Osteoblast (primary cell): ENCODE measurements at places on chromosomes 5 and 9. TPM values are rescaled to one million over a fixed set of nuclear protein-coding genes. Genes with fewer than 3 reads are reported as not detected.

- DNase-seq: peak; percentile 58
These were observed 58.1 kb downstream of the ALDH7A1 start for GRCh38 chr5:126536874-126537273.

GRCh38 chr5:176873541-176874172 lies 25.5 kb downstream of the HK3 start:
- no peak for DNase-seq

Gene CKMT2
- total RNA-seq: 0.88 and 1.4 TPM in 2 replicates

GRCh38 chr9:75889977-75890471 lies 449 bp upstream of the PCSK5 start:
- peak; percentile 85 for DNase-seq

DNA sequence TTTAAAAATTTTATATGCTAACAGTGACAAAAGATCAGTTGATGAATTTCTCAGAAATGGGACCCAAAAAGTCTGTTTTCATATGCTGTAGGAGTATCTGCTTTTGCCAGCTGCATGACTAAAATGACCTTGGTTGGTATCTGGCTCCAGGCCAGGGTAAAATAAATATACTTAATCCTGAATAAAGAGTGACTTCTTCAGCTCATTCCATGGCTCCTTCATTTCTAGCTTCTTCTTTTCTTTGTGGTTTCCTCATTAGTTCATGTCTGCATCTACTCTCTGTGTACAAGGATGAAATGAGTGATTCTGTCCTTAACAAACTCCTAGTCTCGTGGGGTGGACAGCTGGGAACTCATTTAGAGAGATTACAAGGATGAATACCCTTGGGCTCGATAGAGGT lies 36.0 kb downstream of the RCL1 start:
- DNase-seq: no peak

Gene RALGPS1
- total RNA-seq: 5.1 and 5.3 TPM in 2 replicates

Gene UBE2QL1
- total RNA-seq: under 0.01 and 0.29 TPM in 2 replicates

GRCh38 chr9:134011401-134011800 lies 13.9 kb upstream of the BRD3OS start:
- peak; percentile 56 for DNase-seq

GRCh38 chr9:127426756-127427155 lies 2.6 kb downstream of the ZNF79 start:
- no peak for DNase-seq

DNA sequence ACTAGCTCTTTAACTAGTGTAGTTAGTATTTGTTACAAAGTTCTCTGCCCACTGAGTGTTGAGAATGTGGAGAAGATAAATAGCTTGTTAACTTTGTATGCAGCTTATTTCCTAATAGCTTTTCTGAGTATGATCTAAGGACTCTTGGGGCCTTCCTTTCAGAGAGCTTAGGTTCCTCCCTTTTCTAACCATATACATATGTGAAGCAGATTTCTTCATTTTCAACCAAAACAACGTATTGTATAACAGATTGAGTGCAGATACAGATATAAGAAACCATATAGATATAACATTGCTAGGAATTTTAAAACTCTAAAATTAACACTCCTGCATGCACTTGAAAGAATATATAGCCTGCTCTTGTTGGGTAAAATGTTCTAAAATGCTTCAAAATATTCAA lies 70.4 kb downstream of the SCAMP1 start:
- no peak for DNase-seq

DNA sequence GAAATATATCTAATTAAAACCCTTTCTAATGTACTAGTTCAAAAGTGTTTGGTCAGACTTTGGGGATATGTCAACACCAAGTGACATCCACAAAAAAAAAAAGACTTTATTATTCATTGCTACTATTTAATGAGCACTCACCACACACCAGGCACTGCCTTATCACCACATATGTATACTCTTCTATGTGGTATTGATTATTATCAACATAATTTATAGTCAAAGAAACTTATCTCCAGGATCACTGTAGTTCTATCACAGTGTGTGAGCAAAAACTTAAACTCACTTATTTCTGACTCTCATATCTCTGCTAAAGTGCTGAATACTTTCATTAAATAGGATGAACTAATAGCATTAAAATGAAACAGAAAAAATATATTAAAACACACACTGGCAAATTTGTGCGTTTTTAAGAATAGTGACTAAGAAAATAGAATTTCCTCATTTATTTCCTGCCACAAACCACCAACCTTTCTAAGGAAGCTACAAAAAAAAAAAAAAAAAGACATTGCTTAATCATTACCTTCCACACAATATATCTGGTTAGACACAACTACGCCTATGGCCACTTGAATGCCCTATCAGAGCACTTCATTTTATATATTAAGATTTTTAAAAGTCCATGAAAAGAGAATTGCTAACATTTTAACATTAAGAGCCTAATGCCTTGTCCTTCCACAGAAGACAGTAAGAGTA lies 12.8 kb downstream of the SLCO4C1 start:
- DNase-seq: no peak

GRCh38 chr5:42614509-42614908 lies 142.1 kb upstream of the CCDC152 start:
- DNase-seq: no peak

- peak; percentile 31 for DNase-seq
These were observed 91.8 kb upstream of the ACO1 start for GRCh38 chr9:32292611-32293010.

Gene SLU7
- 54.5 and 75.6 TPM in 2 replicates for total RNA-seq

DNA sequence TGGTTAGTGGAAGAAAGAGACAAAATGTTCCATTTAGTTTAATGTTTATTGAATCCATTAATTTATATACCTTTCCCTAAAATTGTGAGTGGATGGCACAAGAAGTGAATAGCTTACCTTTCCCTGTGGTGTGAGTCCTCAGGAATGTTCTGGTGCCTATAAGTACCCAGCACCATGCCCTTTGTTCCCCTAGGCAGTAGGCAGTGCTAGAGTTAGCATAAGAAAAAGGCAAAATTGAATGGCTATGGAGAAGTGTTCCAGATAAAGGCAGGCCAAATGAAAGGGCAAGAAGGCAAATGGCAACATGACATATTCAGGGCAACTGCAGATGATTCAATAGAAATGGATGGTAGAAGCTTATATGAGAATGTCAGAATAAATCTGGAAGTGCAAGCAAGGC lies 370.8 kb upstream of the PTGER4 start:
- DNase-seq: no peak

Gene TEX48
- total RNA-seq: not detected in 2 replicates

Gene GPR151
- total RNA-seq: not detected in 2 replicates

GRCh38 chr5:8058616-8059190 lies 189.8 kb downstream of the MTRR start:
- no peak for DNase-seq

Gene NIPAL4
- total RNA-seq: 0.36 TPM in 1 of 2 replicates, not detected in the other

Gene PCDHGA2
- 2.7 and 2.9 TPM in 2 replicates for total RNA-seq

GRCh38 chr5:175107865-175108264 lies 336.1 kb downstream of the DRD1 start:
- no peak for DNase-seq

Gene SNCB
- total RNA-seq: not detected in 2 replicates

Gene SLC4A9
- total RNA-seq: not detected in 2 replicates

DNA sequence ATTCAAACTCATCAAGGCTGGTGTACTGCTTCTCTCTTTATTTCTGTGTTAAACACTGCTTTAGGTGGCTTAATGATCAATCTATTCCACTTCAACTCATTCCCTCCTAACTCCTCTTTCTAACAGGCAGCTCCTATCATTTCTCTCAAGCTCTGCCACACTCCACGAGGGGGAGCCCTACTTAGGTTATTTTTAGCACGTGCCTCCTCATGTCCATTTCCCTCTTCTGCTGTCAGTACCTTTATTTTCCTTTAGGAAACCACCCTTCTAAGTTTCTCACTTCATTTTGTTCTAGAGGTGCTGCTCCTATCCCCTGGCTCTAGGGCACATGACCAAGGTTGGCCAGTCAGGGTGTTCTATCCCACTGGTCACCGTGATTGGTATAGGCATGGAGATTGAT lies 6.7 kb upstream of the BRINP1 start:
- DNase-seq: no peak

DNA sequence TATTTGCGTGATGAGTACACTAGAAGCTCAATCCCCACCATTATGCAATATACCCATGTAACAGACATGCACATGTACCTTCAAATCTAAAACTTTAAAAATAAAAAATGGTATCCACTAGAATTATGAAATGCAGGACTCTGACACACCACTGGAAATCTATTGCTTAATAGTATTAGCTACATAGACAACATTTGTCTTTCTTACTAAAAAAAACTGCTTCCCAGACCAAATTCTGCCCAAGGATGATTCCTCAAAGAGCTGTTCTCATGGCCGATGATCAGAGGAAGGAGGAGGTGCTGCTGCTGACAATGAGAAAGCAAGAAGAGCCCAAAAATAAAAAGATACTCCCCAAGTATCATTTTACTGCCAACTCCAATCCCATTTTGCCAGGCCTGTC lies 67.2 kb downstream of the TTC39B start:
- peak; percentile 80 for DNase-seq

DNA sequence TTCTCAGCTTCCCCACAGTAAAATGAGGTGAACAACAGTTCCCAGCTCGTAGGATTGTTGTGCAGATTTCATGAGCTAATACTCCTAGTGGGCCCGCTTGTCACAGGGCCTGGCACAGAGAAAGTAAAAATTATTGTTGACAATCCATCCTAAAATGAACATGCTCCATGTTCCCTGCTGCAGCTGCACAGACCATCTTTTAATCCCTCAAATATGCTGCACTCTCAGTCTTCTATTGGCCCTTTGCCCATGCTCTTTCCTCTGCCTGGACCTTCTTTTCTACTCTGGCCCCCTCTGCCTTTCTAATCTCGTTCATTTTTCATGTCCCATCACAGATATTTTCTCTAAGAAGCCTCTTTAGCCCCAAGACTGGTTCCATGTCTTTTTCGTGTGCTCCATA lies 117.7 kb upstream of the NR3C1 start:
- DNase-seq: no peak

DNA sequence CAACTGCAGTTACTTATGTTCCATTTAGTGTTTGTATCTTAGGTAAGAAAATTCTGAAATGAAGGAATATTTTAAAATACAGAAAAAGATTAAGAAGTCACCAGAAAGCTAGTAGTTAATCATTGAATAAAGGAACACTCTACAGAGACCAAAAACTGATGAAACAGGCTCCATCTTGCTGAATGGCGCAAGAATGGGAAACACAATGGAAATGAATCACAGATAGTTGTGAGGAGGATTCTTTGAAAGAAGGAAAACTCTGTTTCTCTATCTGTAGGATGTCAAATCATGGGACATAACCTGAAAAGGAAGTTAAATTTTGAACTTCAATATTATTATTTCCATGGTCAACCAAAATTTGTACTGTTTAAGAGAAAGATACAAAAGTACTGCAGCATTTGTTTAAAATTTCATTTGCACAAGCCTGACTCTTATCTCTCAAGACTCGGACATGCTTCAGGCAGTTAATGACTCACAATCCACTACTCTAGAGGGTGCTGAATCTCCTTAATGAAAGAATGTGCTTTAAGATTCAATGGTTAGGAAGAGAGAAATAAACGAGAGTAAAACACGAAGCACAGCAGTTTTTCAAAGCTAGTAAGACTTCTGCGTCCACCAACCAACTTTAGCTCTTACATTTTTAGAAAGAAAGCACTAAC lies 1064.4 kb upstream of the DMAC1 start:
- DNase-seq: no peak

DNA sequence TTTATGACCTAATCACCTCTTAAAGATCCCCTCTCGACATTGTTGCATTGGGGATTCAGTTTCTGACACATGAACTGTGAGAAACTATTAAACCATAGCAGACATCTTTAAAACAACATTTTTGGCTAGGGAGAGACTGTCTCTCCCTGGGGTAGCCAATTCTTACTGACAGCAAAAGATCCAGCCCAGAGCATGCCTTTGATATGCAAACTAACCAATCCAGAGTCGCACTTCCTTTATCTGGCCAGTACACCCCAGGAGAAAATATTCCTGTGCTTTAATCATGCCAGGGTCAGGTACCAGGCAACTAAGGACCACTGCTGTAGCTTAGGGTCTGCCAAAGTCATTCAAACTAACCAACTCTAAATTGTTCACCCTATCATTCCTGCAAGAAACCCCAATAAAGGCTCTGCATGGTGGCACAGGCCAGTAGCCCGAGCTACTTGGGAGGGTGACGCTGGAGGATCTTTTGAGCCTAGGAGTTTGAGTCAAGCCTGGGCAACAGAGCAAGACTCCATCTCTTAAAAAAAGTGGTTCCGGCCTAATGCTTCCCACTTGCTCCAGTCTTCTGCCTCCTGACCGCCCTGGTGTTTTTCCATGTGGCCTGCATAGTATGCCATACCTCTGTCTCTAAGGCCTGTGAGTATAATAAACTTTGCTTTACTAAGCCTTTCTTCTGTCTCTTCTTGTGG lies 62.3 kb upstream of the DAPK1 start:
- no peak for DNase-seq

DNA sequence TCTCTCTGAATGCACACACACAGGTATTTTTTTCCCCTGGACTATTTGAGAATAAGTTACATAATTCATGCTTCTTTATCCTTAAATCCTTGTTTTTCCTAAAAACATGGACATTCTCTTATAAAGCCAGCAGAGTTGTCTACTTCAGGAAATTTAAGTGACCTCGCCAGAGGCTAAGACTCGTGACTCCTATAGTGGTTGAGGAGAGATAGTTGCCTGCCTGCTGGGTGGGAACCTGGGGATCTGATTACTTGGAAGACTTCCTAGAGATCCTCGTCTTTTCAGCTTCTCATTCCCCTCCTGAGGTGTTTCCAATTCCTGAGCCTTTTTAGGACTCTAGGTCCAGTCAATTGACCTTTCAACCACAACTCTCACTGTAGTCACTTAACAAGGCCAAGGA lies 5.5 kb downstream of the SLC30A5 start:
- no peak for DNase-seq
